ENCODE measurements at places on chromosomes 1 and 21. TPM values are rescaled to one million over a fixed set of nuclear protein-coding genes. Genes with fewer than 3 reads are reported as not detected.

- no peak for DNase-seq
Observed at GRCh38 chr1:14774225-14774624, 175.7 kb downstream of the KAZN start.

GRCh38 chr21:37370152-37371040, 3.8 kb downstream of the DYRK1A start:
- no peak for DNase-seq

GRCh38 chr1:166692346-166692745, 146.9 kb upstream of the POGK start:
- no peak for DNase-seq

GRCh38 chr1:71087060-71087459, 6.2 kb upstream of the ZRANB2 start:
- DNase-seq: no peak

GRCh38 chr1:210233495-210234328, 1.1 kb downstream of the SERTAD4 start:
- peak; percentile 54 for DNase-seq

DNA sequence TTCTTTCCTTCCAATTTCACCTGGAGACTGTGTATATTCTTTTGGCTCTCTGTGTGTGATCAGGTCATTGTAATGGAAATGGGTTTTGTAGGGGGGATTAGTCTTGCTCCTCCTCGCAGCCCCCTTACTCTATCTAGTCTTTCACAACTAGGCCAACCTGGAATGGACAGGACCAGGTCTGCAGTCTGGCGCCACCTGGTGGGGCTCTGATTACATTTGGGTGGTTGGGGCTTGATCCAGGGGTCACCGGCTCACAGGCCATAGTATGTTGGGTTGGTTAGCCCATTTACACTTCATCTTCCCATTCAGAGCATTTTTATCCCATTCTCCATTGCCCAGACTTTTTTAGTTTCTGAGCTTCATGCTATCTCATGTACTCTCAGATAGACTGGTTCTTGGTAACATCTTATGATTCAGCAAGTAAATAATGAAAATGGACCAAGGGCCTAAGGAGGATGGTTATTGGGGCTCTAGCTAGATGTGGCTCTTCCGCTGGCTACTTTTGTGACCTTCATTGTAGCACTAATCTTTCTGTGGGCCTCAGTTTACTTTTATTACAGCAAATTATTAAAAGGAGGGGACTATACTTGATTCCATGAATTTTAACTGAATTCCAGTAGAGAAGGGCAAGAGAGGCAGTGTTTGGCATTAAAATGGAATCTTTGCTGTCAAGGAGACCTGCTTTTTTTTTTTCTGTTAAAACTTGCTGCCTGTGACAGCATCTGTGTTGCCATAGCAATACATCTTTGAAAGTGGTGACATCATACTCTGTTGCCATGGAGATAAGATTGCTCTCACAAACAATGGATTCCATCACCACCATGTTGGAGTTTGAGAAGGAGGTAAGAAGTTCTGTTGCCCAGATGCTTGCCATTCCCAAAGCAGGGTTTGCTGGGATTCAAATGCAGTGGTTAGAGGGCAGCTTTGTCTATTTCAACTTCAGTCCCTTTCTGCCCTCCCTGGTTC, 150.1 kb downstream of the PLXNA2 start:
- DNase-seq: peak; percentile 36

DNA sequence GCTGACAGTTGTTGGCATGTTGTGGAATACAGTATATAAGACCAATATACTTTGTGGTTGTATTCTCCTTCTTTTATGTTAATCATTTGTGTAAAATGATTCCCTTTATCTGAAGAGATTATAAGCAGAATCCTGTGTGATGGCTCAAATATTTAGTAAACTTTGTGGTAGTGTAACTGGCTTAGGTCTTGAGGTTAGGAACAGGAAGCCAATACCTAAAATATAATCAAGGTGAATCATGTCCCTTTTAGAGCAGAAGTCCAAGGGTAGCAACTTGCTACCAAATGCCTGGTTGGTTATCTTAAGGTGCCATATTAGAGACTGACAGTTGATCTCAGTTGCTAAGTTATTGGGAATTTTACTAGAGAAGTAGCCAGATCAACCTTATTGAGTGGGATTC, 398.5 kb upstream of the ADAMTS5 start:
- no peak for DNase-seq

The KIF2C gene
- total RNA-seq: 9.4 TPM

GRCh38 chr21:45280969-45281368, 6.7 kb downstream of the POFUT2 start:
- DNase-seq: no peak

DNA sequence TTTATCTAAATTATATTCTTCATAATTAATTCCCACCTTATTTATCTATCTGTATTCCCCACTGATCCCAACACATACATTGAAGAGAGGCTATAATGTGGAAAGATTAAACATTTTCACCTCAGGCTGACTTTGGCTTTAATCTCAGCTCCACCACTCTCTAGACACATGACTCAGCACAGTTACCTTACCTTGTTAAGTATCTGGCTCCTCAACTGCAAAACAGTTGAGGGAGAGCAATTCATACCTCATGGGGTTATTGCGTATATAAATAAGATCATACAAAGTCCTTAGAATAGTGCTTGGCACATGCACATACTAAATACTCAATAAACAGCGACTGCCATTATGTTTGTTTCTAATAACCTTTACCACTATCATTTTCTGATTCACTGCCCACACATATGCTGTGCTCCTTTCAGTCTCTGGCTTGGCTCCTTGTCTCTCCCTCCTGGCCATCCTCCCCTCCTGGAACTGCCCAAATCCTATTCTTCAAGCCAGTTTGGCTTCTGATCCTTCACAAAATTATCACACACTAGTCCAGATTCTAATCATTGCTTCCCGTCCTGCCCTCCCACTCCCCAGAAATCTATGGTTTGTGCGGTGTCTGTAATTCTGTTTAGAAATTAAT, 50.1 kb downstream of the BCL9 start:
- DNase-seq: peak; percentile 54

- no peak for DNase-seq
Observed at GRCh38 chr1:35924838-35925237, 6.1 kb upstream of the AGO3 start.

Measured in cerebellum (tissue), 4 donors.